ENCODE measurements at places on chromosomes 13 and 19.

DNA sequence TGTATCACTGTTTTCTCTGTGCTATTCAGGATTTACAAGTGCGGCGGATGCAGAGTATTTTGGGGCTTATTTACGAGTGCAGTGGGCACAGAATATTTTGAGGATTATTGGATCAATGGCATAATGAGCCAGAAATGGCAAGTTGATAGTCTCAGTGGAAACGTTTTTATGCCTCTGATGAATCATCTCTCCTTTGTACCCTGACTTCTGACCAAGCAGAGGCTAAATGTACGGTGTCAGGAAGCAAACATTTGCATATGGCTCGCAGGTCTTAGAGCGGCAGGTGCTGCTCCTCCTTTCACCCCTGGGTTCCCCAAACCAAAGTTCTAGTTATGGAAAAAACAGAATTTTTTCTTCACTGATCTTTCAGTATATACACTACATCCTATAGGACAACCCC lies 94.5 kb downstream of the LIG4 start:
- DNase-seq, result no peak

DNA sequence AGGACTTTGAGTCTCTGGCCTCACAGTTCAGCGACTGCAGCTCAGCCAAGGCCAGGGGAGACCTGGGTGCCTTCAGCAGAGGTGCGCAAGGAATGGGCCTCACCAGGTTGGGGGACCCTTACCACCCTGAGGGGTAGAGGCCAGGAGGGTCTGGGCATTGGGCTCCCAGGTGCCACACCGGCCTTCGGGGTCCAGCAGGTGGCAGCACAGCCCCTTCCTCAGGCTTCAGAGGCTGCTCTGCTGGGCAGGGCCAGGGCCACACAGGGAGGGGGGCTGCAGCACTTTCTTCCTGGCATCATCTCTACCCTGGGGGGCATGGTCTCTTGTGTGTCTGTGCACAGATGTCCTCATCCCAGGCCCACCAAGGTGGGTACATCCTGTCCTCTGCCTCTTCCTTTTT lies 12.9 kb downstream of the PIN1 start:
- no peak for DNase-seq

GRCh38 chr19:3006075-3006767 lies 22.9 kb downstream of the TLE2 start:
- no peak for DNase-seq

- no peak for DNase-seq
Measured at GRCh38 chr19:5035793-5036697, 67.1 kb downstream of the KDM4B start.

GRCh38 chr19:38304866-38305429 lies 897 bp downstream of the C19orf33 start:
- no peak for DNase-seq

DNA sequence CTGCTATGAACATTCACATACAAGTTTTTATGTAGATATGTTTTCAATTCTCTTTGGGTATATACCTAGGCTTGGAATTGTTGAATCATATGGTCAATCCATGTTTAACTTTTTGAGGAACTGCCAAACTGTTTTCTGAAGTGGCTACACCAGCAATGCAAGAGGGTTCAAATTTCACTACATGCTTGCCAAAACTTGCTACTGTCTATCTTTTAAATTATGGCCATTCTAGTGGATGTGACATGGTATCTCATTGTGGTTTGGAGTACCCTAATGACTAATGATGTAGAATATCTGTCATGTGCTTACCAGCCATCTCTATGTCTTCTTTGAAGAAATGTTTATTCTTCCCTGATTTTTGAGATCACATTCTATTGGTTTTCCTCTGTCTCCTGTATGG lies 860.3 kb downstream of the DIAPH3 start:
- DNase-seq, result no peak

DNA sequence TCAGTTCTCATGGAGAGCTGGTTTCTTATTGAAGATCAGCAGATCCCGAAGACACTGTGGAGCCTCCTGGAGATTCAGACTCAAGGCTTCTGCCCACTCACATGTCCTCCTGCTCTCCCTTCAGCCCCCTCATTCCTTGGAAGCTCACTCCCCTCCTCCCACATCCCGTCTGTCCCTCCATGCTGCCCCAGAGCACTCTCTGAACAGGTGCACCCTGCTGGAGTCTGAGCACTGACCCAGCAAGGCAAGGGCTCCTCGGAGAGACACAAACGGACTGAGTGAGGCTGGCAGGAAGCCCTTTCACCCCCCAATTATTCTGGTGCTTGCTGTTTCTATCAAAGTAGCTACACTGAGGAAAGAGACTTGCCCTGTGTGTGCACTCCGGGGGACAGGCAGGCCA lies 374.0 kb downstream of the UQCRFS1 start:
- DNase-seq, result no peak

Measured in foreskin melanocyte (primary cell).